ENCODE measurements at places on chromosomes 16 and 17.

DNA sequence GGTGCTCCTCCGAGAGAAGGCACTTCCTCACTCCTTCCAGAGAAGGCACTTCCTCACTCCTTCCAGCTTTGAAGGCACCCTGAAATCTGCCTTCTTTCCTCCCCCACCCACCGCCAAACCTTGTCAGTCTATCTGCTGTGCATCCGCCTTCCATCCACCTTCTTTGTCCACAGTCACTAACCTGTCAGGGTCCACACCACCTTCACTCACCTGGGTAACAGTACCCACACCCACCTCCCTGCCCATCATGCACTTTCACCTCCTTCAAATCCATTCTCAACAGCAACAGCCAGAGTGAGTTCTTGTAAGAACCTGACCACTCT, 5.2 kb downstream of the CCDC102A start:
- DNase-seq: no peak

DNA sequence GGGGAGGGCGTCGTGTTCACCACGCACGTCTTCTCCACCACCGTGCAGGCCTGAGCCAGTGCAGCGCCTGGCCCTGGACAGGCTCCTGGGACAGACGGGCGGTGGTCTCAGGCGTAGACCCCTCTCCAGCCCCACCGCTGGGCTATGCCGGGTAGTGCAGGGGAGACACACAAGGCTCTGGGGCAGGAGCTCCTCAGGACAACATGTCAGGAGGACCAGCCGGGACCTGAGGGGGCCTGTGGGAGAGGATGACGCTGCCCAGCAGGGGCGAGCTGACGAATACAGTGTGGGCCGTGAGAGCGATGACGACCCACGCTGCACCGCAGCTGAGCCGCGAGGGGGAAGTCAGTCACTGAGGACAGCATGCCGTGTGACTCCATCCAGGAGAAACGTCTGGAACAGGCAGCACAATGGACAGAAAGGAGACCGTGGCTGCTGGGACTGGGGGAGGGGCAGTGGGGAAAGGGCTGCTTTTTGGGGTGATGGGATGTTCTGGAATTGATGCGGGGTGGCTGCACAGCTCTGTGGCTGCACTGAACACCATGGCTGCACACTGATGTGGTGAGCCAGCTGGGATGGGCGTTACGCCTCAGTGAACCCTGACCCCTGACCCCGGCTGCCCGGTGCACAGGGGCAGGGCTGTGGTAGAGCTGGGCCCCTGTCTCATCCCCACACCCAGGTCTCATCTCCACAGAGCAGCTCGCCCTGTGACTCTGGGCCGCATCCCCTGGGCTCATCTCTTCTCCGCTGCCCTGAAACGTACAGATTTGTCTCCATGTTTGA, 20.2 kb downstream of the DNASE1 start:
- no peak for DNase-seq

GRCh38 chr17:45823598-45823997, 21.1 kb upstream of the SPPL2C start:
- DNase-seq: no peak

- no peak for DNase-seq
These were observed 625.1 kb downstream of the HS3ST4 start for GRCh38 chr16:26316683-26317464.

GRCh38 chr16:12235110-12235509, 258.6 kb downstream of the SNX29 start:
- no peak for DNase-seq

DNA sequence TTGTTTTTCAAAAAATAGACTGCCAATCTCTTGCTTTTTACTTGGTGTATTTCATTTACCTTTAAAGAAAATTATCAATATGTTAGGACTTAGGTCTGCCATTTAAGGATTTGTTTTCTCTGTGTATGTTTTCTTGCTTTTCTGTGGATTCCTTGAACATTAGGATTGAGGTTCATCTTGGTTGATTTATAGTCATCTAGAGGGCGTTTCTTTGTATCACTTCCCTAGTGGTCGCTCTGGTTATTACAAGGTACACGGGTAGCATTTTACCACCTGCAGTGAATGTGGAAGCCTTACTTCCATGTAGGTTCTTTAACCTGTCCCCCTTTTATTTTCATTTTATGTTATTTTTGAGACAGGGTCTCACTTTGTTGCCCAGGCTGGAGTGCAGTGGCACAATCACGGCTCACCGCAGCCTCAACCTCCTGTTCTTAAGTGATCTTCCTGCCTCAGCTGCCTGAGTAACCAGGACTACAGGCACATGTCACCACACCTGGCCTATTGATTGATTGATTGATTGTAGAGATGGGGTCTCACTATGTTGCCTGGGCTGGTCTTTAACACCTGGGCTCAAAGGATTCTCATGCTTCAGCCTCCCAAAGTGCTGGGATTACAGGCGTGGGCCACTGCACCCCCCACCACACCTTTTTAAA, 35.2 kb upstream of the CBX4 start:
- no peak for DNase-seq
